ENCODE measurements at places on chromosomes 5 and 9.
A peak's percentile ranks its signal among the peaks of the same experiment; 100 is the strongest.

- DNase-seq = no peak
Observed at GRCh38 chr9:34568774-34569173, 20.8 kb downstream of the CNTFR start.

DNA sequence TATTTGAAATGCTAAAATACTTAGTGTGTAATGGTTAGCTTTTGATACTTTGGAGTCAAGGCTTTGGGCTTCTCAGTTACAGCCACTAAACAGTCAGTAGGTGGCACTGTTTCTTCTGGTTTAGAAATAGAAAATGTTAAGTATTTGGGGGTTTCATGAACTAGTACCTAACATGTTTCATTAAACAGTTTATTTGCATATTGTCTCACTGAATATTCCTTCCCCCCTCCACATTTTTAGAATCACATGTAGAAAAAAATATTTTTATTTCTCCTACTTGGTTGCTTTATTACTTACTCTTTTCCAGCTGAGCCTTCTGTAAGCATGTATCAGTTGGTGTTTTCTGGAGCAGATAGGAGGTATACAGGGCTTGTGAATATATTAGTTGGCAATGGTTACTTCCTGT is 48.0 kb downstream of the IPO11 start:
- DNase-seq = no peak

GRCh38 chr9:2281803-2282185 is 266.6 kb downstream of the SMARCA2 start:
- DNase-seq = no peak

DNA sequence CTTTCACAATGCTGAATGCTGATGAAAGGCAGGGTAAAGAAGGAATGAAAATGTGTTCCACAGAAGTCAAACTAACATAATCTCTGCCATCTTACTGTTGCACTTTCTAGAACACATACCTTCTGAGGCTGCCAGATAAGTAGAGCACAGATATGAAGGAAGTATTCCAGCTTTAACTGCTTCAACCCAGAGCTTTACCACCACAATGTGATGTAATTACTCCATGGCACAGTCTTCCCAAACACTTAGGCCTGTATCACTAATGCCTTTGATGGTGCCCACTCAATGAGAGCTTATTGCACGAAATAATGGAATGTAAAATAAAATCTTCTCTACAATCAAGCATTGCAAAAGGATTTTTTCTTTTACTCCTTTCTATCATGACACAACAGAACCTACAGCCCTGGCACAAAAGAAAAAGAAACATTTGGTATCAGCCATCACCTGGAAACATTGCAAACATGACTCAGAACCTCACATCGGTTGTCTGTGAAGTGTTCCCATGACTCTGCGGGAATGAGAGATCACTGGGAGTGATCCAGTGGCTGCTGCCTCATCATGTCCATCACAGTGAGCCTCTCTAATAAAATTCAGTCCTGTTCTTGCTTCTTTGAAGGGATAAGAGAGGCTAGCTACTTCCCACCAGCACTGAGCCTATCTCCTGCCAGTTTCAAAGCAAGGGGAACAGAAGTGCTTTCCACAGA is 385.8 kb downstream of the EFNA5 start:
- DNase-seq = no peak

DNA sequence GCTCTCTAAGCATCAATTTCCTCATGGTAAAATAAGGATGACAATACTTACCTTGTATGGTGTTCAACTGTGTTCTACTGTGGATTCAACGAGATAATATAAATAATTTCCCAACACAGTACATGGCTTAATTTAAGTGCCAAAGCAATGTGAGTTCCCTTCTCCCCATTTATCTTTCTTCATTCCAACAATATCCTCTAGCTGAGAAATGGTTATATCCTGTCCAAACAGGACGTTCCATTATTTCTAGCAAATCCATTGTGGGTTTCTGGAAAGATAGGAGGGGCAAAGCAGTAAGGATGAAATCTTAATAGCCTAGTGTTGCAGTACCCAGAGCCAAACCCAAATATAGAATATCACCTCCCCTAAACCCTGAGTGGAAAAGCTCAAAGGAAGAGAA is 22.0 kb downstream of the ABCA1 start:
- no peak for DNase-seq

DNA sequence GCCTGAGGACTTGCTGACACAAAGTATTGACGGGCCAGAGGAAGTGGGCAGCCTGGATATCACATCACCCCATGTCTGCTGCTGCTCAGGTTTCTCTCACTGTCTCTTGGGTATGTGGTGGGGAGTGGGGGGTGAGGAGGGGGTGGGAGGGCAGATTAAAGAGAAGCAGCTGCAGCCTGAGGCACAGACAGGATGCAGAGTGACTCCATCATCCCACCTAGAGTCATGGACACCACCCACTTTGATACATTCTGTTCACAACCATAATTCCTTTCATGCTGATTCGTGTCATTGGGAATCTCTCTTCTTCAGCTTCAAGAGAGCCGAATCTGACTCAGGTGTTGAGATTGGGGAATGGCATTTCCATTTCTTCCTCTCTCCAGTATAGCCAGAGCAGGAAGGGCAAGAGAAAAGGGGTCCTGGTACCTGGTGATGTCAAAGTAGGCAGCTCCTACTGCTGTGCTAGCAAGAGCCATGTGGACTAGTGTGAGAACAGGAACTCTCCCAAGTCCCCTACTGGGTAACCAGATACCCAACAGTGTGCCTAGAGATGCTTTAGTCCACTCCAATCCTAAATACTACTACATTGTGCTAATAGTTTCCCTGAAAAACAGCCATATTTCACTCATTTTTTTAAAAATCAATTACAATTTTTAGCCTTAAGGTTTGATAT is 22.4 kb downstream of the GRAMD2B start:
- DNase-seq = no peak

DNA sequence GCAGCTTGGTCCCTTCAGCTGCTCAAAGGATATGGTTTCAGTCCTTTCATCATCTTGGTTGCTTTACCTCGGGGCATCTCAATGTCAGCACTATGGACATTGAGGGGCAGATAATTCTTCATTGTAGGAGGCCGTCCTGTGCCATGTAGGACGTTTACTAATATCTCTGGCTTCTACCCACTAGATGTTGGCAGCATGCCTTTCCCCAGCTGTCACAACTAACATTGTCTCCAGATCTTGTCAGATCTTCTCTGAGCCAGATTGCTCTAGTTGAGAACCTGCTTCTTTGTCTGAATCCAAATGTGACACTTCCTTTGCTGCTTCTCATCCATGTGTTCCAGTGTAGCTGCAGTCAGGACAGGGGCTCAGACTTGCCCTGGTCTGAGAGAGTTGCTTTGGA is 10.3 kb downstream of the PTPA start:
- no peak for DNase-seq

DNA sequence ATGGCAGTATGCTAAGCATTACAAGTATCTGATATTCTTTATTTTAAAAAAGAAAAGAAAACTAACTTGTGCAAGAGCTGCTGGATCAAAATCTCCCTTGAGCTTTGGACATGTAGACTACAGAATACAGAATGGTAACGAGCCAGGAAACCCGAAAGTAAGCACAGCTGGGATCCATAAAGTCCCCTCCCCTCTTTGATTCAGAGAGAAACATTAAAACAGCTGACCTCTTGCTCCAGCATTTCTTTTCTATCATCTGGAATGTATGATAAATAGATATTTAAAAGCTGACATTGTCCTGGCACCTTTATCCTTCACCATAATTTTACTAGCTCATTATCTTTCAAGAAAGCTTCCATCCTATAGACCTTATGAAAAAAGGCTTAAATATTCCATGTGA is 28.2 kb upstream of the LPAR1 start:
- no peak for DNase-seq

- peak; percentile 71 for DNase-seq
Observed at GRCh38 chr5:72107901-72108201, 576 bp downstream of the MAP1B start.

- DNase-seq = no peak
Observed at GRCh38 chr9:113604393-113604792, 140.9 kb downstream of the RGS3 start.

DNA sequence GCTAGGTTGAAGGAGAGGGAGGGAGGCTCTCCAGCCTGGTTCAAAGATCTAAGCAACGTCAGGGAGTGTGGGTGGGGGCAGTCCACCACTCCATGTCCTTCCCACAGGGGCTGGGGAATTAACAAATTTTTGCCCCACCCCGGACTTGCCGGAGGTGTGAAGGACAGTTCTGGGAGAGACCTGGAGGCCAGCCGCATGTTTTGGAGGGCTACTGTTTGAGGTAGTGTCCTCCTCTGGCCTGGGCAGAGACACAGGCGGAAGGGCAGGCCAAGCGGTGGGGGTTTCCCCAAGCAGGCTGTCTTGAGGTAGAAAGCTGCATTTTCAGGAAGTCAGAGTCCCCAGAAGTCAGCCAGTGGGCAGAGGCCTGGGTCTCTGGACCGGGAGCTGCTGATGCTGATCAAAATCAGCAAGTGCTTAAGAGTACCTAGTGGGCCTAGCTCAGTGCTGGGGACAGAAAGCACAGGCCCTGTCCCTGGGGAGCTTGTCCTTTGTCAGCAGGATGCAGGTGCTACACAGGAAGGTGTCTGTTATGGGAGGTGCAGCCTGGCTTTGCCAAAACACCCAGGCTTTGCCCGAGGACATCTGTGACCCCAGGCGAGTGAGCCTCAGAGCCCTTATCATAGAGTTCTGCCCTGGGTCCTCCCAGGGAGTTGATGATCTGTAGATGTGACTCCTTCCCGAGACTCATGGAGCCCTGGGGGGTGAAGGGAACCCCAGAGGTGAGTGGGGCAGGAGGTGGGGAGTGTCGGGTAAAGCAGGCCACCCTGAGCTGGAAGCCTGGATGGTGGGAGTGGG is 18.5 kb downstream of the JADE2 start:
- DNase-seq = no peak

- DNase-seq = peak; percentile 80
Observed at GRCh38 chr5:159178978-159179377, 30.4 kb downstream of the RNF145 start.

DNA sequence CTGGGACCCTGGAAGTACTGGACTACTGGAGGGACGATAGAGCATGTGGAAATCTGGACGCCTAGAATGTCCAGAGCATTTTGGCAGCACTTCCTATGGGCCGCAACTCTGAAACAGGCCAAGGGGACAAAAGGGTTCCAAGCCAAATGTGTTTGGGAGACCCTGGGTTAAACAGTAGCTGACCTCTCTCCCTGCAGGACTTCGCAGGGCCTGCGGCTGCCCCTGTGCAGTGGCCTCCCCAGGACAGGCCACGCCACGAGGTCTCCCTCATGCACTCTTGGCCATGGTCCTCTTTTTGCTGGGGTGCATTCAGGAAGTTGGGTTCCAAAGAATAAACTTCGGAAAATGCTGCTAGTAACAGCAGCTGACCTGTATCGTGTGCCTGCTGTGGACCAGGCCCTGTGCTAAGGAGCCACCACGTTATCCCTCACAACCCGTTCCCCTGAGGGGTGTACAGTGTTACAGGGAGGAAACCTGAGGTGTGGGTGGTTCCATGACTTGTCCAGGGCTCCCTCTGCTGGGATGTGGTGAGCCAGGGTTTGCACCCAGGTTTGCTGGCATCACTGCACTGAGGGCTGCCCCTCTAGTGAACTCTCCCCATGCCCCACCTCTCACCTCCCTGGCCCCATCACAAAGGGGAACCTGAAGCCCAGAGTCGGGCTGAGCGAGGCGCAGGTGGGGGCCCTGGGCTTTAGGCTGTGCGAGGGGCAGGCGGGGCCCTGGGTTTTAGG is 79.4 kb downstream of the AMBP start:
- peak; percentile 31 for DNase-seq

DNA sequence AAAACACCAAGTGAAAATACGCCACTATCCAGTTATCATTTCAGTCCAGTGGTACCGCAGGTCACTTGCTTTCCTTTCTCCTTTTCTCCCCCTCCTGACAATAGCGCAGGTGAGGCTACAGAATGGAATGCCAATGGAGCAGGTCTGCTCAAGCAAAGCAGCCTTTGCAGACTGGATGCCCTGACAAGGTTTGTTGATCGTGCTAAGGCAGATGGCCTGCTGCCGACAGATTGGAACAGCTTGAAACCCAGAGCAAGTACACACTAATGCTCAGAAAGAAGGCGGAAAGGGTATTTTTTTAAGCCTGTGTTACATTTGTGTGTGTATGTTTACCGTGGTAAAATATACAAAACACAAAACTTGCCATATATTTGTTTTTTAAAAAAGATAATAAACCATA is 19.4 kb downstream of the SPACA9 start:
- DNase-seq = no peak

DNA sequence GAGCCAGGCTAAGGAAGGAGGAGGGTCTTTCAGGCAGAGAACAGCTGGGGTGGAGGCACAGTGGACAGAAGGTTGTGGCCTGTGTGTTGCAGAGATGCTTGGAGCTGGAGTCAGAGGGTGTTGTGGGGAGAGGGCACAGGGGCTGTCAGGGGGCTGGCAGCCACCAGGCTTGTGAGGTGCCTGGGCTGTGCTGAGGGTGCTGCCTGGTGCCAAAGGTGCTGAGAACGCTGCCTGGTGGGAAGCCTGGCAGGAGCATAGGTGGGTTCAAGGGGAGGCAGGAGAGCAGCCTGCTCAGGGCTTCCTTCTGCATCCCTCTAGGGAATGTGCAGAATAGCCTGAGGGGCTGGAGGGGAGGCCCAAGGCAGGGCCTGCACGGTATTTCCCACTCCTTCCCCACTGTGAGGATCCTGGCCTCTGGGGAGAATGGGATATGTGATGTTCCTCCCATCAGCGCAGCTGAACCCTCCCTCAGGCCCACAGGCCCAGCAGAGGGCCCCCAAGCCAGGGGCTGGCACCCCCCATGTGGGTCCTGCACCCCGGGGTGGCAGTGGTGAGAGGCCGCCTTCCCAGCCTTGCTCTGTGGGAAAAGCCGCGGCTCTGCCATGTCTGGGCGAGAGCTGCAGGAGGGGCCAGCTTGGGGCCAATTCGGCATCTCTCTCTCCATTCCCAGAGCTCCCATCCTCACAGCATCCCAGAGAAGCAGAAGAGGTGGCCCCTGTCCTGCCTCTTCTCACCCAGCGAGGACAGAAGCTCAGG is 76.3 kb downstream of the CACNA1B start:
- no peak for DNase-seq

- DNase-seq = no peak
Observed at GRCh38 chr9:7490317-7491108, 309.1 kb downstream of the DMAC1 start.

DNA sequence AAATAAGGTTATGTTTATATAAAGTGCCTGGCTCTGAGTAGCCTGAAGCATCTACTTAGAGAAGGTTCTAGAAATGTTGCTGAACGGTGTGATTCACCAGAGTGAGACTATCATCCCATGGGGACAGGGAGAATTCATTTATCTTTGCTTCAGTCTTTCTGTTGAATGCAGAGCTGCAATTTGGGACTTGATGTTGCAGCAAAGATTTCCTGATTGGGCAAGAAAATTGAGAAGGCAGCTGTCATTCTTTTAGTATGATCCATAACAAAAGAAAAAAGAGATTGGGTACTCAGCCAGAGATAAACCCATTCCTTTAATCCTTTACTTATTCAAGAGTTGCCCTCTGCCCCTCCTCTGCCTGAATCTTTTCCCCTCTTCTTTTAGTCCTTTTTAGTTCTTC is 456.3 kb upstream of the WWC1 start:
- no peak for DNase-seq

Data from SJSA1 (cell line).